ENCODE measurements at places on chromosomes 7 and 10.
A peak's percentile ranks its signal among the peaks of the same experiment; 100 is the strongest.

- no peak for DNase-seq
Measured at GRCh38 chr10:21170216-21170615, 273.1 kb upstream of the NEBL start.

DNA sequence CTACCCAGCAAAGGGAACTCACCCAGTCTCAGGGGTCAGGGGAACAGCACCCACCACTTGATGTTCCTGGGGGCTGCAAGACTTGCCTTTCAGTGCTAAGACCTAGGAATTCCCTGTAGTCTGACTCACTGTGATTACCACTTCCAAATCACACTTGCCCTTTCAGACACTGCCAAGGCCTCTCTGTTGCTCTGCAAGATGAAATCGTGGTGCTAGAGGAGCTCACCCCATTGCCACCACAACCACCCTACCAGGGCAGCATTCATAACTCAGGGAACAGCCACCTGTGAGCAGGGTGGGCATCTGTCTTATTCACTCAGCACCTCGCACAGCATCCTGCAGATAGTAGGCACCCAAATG, 36.5 kb downstream of the XPNPEP1 start:
- no peak for DNase-seq

DNA sequence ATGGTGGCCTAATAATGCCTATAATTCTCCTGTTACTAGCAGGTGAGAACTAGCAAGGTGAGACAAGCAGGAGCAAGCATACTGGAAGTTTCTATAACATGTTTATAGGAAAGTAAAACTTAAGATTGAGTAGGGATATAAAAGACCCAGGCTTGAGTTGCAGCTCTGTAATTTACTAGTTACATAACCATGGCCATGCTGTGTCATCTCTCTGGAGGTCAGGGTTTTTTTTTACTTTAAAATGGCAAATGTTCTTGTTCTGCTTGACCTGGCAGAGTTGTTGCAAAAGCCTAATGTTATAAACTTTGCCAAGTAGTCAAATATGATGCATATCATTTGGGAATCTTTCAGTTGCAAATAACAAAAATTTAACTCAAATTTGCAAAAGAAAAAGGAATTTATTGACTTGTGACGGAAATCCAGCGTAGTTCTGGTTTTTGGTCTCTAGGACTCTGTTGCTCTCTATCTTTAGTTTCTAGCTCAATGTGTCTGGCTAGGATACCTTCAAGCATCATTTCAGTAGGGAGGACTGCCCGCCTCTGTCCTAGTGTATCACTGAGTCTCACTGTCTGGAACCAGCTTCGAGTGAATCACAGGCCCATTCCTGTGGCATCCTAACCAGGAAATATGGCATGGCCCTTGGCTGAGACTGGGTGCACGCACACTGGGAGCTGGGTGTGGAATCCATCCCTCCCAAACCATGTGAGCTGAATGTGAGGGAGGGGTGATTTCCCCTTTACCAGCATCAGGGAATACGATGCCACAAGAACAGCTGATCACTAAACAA, 67.9 kb downstream of the ADAM22 start:
- DNase-seq = no peak

DNA sequence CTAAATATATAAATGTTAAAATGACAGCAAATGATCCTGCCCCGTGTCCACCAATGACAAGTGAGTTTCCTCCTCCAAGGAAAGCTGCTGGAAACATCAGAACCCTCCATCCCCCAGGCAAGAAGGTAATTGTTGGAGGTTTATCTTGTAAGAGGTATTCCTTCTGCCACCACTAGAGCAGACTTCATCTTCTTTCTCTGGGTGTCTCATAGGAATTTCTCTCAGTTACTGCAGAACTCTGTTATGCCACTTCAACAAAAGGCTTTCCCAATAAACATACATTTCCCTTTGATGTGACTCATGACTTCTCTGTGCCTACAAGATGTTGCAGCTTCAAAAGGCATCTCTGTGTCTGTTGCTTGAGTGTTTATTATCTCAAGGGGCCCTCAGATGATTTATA, 279.1 kb downstream of the BMPER start:
- no peak for DNase-seq

- DNase-seq = no peak
Measured at GRCh38 chr10:68938117-68938516, 17.9 kb upstream of the DDX21 start.

- peak; percentile 49 for DNase-seq
Measured at GRCh38 chr10:68423522-68423921, 16.4 kb upstream of the RUFY2 start.

DNA sequence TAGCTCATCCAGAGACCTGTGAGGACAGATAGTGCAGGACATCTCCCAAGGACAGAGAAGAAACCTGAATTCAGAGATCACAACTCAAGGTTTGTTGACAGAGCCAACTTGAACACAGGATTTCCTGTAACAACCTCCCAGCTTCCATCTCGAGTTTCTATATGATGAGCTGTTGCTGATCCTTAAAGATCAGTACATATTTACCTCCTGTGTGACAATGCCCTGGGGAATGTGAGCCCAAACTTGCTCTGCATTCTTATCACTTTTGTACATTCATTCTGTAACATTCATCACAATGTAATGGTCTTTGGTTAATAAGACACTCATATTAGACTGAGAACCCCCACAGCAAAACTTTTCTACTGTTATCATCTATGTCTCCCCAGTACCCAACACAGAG, 468.6 kb downstream of the XPNPEP1 start:
- no peak for DNase-seq

- no peak for DNase-seq
Measured at GRCh38 chr10:96072674-96073073, 29.3 kb downstream of the CCNJ start.

DNA sequence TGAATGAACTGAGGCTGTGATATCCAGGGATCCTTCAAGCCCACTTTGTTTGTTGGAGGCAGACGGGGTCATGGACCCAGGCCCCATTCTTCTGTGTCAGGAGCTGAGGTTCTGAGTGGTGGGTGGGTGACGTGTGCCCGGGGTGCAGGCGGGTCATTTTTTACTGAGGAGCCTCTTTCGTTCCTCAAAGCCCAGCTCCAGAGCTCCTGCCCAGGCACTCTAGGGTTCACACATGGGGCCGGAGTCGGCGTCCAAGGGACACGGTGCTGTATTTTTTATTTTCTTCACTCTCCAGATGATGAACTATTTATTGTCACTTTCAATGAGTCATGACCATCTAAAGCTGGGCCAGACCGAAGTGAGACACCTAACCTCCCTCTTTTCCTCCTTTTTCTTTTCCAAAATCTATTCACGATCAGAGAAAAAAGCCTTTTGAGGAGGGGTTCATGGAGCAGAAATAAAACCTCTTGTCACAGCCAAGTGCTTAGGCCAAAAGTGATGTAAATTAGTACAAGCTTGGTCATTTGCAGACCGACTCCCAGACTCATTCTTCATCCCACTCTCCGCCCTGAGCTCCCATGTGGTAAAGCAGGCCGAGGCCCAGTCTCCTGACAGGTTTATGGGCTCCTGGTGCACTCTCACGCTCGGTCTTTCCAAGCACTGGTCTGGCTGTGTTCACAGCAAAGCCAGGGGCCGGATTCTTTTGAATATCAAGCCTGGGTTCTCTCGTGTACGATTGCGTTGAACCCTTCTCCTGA, 41.4 kb upstream of the PITRM1 start:
- DNase-seq = no peak
